OCI-LY7 (cell line): ENCODE measurements at places on chromosomes 7 and 10.

GRCh38 chr7:98568891-98569290 is 48.2 kb upstream of the NPTX2 start:
- DNase-seq = no peak

GRCh38 chr7:91731976-91732375 is 148.5 kb downstream of the MTERF1 start:
- DNase-seq = no peak

DNA sequence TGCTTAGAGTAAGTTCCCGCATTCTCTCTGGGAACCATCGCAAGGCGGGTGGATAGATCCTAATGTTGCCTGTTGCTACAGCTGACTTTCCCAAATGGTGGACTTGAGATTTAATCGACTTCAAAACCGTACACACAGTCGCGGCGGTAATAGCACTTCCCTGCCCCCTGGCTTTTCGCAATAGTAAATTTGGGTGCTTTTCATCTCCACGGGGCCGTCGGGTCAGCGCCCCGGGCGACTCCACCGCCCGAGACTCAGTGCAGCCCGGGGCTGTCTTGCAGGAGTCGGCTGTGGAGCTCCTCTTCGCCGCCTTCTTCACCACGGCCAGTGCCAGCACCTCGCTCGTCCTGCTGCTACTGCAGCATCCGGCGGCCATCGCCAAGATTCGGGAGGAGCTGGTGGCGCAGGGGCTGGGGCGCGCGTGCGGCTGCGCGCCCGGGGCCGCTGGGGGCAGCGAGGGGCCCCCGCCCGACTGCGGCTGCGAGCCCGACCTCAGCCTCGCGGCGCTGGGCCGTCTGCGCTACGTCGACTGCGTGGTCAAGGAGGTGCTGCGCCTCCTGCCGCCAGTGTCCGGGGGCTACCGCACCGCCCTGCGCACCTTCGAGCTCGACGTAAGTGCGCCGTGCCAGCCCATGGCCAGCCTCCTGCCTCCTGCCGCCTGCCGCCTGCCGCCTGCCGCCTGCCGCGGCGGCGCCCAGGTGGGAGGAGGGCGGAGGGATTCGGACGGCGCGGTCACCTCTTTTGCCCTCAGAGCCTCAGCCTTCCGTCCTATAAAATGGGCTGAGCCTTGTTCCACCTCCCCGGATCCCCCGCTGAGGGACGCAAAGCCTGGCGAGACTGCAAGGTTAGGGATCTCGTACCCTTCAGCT is 5.3 kb downstream of the CYP26C1 start:
- DNase-seq = no peak

- DNase-seq = no peak
These were observed 584.6 kb downstream of the CNTNAP2 start for GRCh38 chr7:146701166-146701565.

DNA sequence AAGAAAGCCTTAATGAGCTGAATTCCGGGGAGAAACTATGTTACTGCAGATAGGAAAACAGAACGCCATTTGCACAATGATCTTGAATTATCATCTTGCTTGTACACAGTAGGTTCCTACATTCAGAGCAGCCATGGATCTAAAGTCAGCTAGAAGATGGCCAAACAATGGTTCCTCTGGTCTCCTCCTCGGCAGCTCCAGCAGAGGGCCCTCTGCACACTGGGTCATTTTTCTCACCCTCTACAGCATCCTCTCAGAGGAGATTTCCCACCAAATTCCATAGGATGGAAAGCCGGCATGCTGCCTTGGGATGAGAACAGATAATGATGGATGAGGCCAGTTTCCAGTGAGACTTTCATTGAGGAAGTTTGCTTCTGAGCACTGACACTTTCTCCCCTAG is 308.5 kb upstream of the NFE2L3 start:
- no peak for DNase-seq

- no peak for DNase-seq
These were observed 393 bp upstream of the ARHGAP19 start for GRCh38 chr10:97292862-97293198.

- no peak for DNase-seq
These were observed 91.3 kb upstream of the SMIM30 start for GRCh38 chr7:113209449-113210203.

GRCh38 chr7:12686234-12686890 is 1.1 kb upstream of the ARL4A start:
- peak; percentile 85 for DNase-seq

DNA sequence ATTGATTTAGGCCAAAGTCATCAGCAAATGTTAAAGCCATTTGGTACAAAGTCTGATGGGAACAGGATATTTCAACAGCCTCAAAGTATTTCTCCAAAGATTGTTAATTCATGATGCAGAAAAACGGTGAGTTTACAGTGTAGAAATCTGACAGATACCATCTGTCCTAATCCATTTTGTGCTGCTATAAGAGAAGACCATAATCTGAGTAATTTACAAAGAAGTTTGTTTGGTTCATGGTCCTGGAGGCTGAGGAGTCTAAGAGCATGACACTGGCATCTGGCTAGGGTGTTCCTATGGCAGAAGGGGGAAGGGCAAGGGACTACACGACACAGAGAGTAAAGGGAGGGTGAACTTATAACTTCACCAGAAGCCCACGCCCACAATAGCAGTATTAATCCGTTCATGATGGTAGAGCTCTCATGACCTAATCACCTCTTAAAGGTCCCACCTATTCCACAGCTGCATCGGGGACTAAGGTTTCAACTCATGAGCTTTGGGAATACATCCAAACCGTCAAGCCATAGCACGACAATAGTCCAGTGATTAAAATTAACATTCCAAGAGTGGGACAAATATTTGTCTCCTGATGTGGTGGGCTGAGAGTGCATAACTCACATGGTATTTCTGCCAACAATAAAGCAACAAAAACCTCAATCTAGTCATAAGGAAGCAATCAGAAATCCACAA is 298.6 kb upstream of the AKR1E2 start:
- DNase-seq = no peak

- no peak for DNase-seq
These were observed 6.4 kb downstream of the MAFK start for GRCh38 chr7:1536743-1537534.

DNA sequence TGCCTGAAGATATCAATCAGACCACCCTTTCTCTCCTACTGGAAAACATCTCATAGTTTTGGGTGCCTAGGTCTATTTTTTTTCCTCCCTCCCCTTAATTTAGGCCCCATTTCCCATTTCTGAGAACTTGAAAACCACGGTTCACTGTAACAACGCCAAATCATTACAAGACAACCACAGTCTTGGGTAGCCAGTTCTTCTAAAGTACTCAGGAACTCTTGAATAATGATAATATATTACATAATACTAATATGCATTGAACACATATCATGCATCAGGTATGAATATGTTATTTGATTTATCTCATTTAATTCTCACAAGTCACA is 185.1 kb upstream of the ADO start:
- no peak for DNase-seq

DNA sequence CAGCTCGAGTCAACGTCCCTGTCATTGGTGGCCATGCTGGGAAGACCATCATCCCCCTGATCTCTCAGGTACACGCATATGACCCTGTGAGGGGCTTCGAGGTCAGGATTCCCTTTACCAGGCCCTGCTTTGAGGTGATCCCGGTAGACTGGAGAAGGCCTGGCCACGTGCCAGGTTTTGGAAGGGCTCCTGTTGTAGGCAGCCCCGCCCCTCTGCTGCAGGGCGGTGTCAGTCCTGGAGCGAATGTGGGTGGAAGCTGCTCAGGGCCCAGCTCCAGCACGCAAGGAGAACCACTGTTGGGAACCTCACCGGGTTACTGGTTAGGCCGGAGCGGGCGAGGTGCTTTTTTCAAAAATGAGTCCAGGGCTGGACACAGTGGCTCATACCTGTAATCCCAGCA is 15.6 kb downstream of the MDH2 start:
- no peak for DNase-seq

DNA sequence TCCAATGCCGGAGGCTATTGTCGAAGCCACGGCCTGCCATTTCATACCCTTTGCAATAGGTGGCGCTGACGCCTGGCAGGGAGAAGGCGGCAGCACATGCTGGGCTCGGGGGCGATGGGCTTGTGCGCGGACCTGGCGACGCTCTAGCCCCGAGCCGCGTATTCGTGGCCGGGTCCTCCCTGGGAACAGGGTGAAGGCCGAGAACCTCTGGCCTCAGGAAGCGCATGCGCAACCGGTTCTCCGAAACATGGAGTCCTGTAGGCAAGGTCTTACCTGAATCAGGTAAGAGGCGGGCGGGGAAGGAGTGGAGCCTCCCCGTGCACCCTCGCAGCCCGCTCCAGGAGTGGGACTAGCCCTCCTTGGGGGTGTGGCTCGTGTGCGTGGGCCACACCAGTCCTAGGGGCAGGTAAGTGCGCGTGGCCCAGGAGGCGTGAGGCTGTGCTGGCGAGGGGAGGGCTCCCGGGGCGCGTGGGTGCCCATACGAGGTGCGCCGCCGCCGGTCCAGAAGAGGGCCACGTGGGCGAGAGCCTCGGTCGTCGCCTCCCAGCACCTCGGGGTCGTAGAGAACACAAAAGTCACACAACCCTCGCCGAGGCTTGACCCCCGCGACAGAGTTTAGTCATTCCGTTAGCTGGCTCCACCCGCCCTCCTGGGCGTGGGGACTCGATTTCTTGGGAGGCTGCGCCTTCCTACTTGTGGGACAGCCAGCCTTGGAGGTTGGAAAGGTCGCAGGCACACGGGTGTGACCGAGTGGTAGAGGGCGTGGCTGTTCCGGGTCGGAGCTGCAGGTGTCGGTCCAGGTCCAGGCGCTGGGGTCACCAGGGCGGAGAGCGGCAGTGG is 5.6 kb upstream of the MEST start:
- peak; percentile 69 for DNase-seq

GRCh38 chr10:90743291-90743690 is 114.5 kb downstream of the HTR7 start:
- no peak for DNase-seq

- no peak for DNase-seq
These were observed 385.5 kb downstream of the SEMA3D start for GRCh38 chr7:84801396-84801795.

GRCh38 chr7:145624618-145625017 is 492.0 kb upstream of the CNTNAP2 start:
- DNase-seq = no peak

- DNase-seq = no peak
These were observed 13.6 kb downstream of the CNPY1 start for GRCh38 chr7:155532792-155533119.

- DNase-seq = peak; percentile 37
These were observed 36.3 kb downstream of the ABCB1 start for GRCh38 chr7:87564296-87564963.

DNA sequence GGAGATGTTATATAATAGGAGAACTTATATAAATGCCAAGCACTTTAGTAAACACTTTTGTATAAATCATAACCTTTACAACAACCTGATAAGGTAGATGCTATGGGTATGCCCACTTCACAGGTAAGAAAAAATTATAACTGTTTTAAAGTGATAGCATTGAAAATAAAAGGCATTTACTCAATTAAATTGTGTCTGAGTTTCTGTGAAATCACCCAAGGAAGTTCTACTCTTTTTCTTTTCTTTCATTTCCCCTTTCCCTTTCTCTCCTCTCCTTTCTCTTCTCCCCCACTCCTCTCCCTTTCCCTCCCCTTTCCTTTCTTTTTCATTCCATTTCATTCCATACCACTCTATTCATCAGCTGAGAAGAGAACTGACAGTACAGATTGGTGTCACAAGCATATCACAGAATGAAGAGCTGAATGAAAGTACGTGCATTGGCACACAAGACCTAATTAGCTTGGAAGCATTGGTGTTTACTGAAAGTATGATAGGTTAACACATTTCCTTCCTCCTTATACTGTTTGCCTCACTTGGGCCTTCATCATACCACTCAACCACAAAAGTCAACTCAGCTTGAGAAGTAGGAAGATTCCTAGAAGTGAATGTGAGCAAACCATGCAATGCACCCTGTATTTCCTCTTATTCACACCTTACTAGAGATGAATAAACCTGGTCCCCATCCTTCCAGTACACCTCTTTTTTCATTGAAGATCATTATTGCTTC is 117.9 kb upstream of the AGR3 start:
- DNase-seq = no peak

- no peak for DNase-seq
These were observed 68.0 kb downstream of the SEPTIN14 start for GRCh38 chr7:55794527-55794926.

- DNase-seq = no peak
These were observed 70.2 kb downstream of the RABGEF1 start for GRCh38 chr7:66810716-66811115.

- DNase-seq = peak; percentile 70
These were observed 13.1 kb upstream of the ARPC1A start for GRCh38 chr7:99312316-99313203.

DNA sequence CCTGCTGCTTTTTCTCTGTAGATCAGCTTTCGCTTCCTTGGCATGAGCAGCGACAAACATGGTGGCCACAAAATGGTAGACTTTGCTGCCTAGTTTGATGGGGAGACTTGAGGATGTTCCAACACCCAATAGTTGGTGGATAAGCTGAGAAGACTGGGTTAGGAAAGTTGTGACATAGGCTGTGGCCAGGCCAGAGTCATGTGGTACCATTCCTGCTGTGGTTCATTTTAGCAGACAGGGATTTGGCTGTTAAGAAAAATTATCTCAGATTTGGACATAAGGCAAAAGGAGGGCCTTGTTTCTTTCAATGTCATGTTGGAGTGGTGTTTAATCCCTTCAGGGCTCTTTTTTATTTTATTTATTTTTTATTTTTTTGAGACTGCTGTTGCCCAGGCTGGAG is 26.6 kb upstream of the FAM180A start:
- DNase-seq = no peak

- peak; percentile 54 for DNase-seq
These were observed 1.6 kb downstream of the GLUD1 start for GRCh38 chr10:87092861-87093631.

GRCh38 chr10:7546385-7546967 is 120.3 kb downstream of the ITIH5 start:
- DNase-seq = no peak

DNA sequence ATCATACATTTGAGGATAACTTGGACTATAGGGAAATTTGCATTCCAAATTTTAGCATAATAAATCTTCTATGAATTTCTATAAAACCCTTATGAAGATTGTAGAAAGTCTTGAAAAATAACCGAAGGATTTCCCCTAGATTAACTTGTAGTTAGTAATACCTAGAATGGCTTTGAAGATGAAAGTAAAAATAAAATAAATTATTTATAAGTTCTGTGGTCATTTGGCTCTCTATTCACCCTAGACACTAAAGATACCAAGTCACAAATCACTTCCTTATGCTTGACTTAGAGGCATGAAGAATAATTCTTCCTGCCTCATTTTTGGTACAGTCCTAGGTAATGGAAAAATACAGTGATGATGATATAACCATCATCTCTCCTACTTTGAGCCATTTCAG is 79.3 kb downstream of the CSTF2T start:
- no peak for DNase-seq

DNA sequence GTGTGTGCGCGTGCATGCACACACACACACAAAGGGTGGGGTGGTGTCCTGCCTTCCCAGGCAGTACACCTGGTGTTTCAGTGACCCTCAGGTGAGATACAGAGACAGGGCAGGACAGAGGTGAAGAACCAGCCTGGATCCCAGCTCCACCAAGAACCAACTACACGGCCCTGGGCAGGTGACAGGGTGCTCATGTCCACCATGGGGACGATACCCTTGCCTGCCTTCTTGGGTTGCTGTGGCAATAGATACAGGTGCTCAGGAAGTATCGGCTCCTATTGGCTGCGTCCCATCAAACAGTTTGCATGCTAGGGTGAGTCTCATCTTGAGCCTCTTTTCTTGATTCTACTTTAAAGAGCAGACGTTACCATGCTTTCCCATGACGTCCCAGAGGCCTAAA is 33.7 kb upstream of the CXCL12 start:
- DNase-seq = no peak
